ENCODE measurements at places on chromosomes 7 and 10. TPM values are rescaled to one million over a fixed set of nuclear protein-coding genes. Genes with fewer than 3 reads are reported as not detected.
A peak's percentile ranks its signal among the peaks of the same experiment; 100 is the strongest.

Gene RADIL
- total RNA-seq, result 1.0 TPM

GRCh38 chr7:37482953-37483352, 34.3 kb upstream of the ELMO1 start:
- DNase-seq, result no peak
- H3K27ac ChIP-seq, result no peak overlapping the region

Gene PNLIP
- total RNA-seq, result not detected

Gene SKIDA1
- 2.9 TPM for total RNA-seq

- H3K4me3 ChIP-seq, result no peak overlapping the region
- no peak overlapping the region for H3K27ac ChIP-seq
- H3K36me3 ChIP-seq, result peaks cover 5% of the 10 kb centered on the region
- no peak for DNase-seq
- H3K27me3 ChIP-seq, result no peaks in the 10 kb centered on the region
- H3K4me1 ChIP-seq, result no peaks in the 10 kb centered on the region
These were observed 23.1 kb downstream of the CALHM2 start for GRCh38 chr10:103428989-103429643.

GRCh38 chr7:117012284-117012683, 59.0 kb downstream of the ST7 start:
- H3K4me1 ChIP-seq, result peaks cover 3% of the 10 kb centered on the region
- H3K27ac ChIP-seq, result no peak overlapping the region
- no peaks in the 10 kb centered on the region for H3K36me3 ChIP-seq
- H3K4me3 ChIP-seq, result no peak overlapping the region
- H3K27me3 ChIP-seq, result no peaks in the 10 kb centered on the region

DNA sequence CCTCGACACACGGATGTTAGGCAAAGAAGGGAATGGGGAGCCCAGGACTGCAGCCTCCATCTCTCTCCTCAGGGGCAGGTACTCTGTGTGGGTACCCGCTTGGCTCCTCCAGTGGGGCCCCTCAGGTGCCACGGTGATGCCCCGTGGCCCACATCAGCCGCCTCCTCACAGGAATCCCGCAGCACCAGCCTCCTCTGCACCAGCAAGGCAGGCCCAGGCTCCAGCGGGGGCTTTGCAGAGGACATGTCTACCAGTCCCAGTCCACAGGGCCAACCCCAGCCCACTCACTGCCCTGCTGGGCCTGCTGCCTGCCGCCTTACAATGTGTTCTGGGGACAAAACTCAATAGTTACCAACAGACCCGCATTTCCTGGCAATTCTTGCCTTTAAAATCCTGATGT, 61.6 kb upstream of the ADGRA1 start:
- H3K4me1 ChIP-seq, result no peaks in the 10 kb centered on the region
- H3K4me3 ChIP-seq, result no peak overlapping the region

DNA sequence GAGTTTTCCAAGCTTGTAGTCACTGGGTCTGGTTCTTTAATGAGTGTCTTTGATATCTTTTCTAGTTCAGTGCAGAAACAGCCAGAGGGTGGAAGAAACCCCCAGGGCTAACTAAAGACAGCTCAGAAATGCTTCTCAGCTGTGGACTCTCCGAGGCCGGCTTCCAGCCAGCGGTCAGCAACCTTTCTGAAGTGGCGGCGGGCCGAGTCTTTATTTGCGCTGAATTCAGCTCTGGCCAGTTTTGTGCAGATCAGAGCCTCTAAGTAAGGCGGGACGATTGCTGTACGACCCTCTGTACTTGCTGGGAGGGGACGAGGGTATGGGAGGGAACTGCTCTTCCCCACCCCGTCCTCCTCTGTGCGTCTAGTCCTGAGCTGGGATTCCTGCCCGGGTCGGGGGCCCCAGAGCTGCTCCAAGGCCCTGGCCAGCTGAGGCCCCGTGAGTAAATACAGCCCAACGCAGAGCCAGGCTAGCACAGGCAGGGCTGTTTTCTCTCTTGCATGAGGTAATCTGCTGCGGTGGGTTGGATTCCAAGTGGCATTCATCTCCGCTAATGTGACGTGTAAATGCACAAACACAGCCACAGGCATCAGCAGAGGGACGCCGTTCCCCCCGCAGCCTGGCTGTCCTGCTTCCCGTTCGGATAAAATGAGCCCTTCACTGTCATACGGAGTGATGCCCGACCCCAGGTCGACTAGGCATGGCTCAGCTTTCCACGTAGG, 159.8 kb downstream of the PIP4K2A start:
- H3K4me1 ChIP-seq, result no peaks in the 10 kb centered on the region
- H3K36me3 ChIP-seq, result peaks cover 4% of the 10 kb centered on the region
- H3K27ac ChIP-seq, result no peak overlapping the region
- H3K4me3 ChIP-seq, result peak overlapping the region; percentile 3
- H3K27me3 ChIP-seq, result no peaks in the 10 kb centered on the region
- DNase-seq, result peak; percentile 93

- H3K4me1 ChIP-seq, result no peaks in the 10 kb centered on the region
- no peak for DNase-seq
- H3K4me3 ChIP-seq, result no peak overlapping the region
- peak overlapping the region; percentile 29 for H3K27ac ChIP-seq
These were observed 16.2 kb downstream of the OPTN start for GRCh38 chr10:13115832-13116803.

Gene SCART1
- 3.9 TPM for total RNA-seq

All from kidney (tissue), 22 donors.